ENCODE measurements at places on chromosomes 12 and 14.

DNA sequence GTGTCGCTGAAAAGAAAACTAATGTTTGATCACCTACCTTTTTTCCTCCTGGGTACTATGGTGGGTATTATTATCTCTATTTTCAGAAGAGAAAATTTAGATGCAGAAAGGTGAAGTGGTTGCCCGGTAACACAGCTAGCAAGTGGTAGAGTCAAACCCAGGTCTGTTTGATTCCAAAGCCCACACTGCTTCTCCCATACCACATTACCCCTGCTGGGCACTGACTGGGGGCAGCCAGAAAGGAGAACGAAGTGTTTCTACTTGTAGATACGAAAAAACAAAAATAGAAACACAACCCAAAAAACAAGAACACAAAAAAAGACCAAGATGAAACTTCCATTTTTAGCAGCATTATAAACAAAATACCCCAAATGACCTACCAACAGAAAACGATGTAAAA lies 142.2 kb downstream of the SLC41A2 start:
- no peak for DNase-seq

GRCh38 chr14:71749613-71750238 lies 182.5 kb upstream of the RGS6 start:
- no peak for DNase-seq

- DNase-seq, result no peak
These were observed 211.8 kb downstream of the NEDD1 start for GRCh38 chr12:97118796-97119375.

GRCh38 chr12:59937148-59937547 lies 341.3 kb downstream of the SLC16A7 start:
- DNase-seq, result no peak
